ENCODE measurements at places on chromosomes 7 and 10.

GRCh38 chr10:117342641-117343040 lies 32.6 kb downstream of the PDZD8 start:
- DNase-seq = no peak

DNA sequence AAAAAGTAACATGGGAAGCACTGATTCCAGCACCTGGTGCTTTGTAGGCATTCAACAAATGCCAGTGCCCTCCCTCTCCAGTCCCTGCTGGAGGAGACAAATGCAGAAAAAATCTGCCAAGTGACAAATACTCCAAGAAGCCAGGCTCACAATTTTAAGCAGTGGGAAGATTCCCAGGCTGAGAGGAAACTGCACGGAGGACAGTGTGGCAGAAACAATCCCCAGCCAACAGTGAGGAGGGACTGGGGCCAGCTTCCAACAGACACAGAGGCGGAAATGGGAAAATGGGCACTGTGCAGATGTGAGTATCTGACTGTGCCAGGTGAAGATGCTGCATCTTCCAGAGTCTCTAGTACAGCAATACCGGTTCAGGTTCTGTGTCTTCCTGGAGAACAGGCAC lies 106.3 kb downstream of the SLIT1 start:
- no peak for DNase-seq

GRCh38 chr7:140010194-140010895 lies 52.4 kb downstream of the PARP12 start:
- DNase-seq = no peak

DNA sequence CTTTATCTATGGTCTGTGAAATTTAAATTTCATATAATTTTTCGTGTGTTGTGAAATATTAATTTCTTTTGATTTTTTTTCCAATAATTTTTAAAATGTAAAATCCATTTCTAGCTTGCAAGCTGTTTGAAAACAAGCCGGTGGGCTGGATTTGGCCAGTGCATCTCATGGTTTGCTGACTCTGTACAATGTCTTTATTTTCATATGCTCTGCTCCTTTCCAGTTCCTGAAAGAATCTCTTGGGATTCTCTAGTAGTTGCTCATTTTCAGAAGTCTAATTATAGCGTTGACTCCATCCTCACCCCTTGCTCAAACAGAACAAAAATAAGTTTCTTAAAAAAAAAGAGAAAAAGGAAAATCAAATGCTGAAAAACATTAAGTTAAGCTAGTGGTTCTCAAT lies 21.4 kb downstream of the UBN2 start:
- DNase-seq = no peak

GRCh38 chr7:29495653-29496052 lies 68.0 kb upstream of the PRR15 start:
- DNase-seq = no peak

- no peak for DNase-seq
Measured at GRCh38 chr10:4546500-4546899, 279.5 kb upstream of the AKR1E2 start.

DNA sequence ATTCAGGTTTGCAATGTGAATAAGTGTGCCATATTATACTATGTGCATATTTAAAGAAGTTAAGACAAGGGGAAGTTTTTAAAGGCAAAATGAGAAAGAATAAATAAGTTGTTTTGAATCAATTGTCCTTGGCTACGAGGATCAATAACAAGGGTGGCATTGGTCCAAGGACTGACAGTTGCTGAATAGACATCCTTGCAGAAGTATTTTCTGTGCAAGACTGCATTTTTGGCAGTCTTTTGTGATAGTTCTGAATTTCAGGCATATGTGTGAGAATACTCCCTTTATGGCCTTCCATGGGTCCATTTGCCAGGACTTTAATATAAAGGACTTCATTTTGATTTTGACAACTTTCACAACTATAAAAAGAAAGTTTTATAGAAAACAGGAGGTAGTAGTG lies 5.4 kb upstream of the LIPA start:
- DNase-seq = no peak

DNA sequence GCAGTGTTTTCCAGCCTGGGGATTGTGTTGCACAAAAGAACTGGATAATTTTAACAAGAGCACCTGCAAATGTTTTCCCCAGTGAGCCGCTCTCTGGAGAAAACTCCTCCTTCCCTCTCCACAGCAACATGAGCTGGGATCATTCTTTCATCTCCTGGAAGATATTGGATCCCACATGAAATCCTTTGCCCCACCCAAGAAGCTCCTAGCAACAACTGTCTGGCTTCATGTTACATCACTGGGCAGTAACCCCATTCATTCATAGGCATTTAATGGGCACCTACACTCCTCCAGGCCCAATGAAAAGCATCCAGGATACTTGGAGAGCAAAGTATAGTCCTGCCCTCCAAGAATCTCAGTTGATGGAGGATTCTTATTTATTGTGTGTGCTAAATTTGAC lies 27.2 kb downstream of the LSM5 start:
- DNase-seq = no peak

DNA sequence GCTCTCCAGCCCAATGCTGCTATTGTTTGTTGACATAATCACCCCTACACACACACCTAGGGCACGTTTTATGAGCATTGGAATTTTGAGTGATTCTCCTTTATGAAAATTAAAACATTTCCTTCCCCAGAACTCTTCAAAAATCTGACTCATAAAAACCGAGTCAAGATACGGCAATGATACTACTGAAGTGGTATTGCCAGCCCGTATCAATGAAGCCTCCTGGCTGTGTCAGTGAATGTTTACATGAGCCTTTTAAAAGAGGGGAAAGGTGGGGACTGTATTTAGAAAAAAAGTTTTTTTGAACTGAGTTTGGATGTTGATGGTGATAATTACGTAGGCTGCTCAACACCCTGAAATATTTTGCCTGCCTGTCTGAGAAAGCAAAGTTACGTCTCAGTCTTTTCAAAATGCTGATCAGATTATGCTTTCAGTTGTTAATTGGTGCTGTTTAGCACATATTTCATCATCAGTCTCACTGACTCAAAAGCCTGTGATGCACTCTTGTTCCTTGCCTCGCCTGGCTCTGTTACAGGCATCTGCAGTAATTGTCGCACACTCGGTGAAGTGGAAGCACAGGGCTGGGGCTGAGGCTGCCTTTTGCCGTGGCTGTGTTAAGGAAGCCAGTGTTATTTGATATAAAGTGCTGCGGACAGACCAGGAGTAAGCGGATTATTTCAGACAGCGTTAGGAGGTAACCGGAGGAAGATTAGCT lies 157.4 kb upstream of the TCF7L2 start:
- DNase-seq = no peak

GRCh38 chr10:18409599-18410397 lies 241.6 kb downstream of the NSUN6 start:
- no peak for DNase-seq

DNA sequence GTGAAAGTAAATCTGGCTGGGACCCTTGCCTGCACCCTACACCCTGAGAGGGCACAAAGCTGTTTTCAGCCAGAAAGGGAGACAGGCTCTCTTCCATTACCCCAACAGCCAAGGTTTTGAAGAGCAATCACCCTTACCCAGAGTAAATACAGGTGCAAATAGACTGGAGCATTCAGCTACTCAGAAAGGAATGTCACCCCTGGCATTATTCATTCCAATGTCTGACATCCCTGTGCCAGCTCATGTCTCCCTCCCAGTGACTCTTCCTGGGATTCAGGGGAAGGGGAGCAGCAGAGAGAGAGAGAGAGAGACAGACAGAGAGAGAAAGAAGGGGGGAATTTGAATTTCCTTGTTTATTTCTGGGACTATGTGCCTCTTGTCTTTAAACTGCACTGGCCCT lies 611.8 kb downstream of the SORCS3 start:
- no peak for DNase-seq

DNA sequence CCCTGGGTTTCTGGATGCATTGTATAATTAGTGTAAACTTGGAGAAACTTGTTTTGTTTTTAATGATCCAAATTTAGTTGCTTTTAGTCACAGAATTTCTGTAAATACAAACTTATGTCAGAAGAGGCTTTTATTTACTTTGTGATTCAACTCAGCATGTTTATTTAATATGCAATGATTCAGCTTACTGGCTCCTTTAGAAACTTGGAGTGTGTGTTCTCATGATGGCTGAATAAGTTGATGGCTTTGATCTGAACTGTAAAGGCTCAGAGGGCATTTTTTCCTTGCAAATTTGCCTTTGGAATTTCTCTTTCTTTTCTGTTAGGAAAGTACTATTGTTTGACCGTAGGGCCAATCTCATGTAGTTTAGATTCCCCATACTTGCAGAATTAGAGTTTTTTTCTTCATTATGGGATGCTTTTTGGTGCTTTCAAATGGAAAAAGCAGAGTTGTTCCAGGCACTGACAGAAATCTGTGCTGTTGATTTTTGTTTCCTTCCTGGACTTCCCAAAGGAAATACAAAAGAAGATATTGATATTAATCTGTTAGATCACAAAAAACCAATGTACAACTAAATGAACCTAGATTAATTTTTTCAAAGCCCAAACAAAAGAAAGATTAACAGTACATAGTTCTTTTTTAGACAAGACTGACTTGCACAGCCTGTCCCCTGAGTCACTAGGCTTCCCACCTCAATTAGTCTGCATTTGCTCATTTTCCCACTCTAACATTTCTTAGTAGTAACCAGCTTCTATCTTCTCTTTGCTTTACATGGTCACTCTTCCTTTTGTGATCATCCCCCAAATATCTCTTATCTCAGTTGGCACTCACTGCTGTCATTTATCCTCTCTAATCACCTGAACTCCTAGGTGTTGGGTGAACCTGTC lies 96.8 kb upstream of the AGR3 start:
- no peak for DNase-seq

- no peak for DNase-seq
Measured at GRCh38 chr7:140694592-140694991, 1.9 kb upstream of the NDUFB2 start.

- DNase-seq = no peak
Measured at GRCh38 chr10:129741978-129742741, 221.9 kb downstream of the EBF3 start.

DNA sequence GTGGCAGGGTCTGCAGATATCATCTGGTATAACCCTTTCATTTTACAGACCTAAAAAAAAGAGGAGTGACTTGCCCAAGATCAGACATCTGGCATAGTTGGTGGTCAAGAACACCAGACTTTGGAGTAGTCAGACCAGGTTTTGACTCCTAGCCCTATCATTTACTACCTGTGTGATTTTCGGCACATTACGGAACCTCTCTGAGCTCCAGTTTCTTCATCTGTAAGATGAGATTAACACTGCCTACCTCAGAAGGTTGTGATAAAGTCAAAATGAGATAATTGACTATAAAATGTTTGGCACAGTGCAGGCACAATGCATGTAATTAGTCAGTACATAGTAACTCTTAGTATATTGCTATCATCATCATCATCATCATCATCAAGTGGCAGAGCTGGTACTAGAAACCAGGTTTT lies 1.2 kb downstream of the STRIP2 start:
- no peak for DNase-seq

- no peak for DNase-seq
Measured at GRCh38 chr7:19982841-19983835, 209.7 kb upstream of the TMEM196 start.

DNA sequence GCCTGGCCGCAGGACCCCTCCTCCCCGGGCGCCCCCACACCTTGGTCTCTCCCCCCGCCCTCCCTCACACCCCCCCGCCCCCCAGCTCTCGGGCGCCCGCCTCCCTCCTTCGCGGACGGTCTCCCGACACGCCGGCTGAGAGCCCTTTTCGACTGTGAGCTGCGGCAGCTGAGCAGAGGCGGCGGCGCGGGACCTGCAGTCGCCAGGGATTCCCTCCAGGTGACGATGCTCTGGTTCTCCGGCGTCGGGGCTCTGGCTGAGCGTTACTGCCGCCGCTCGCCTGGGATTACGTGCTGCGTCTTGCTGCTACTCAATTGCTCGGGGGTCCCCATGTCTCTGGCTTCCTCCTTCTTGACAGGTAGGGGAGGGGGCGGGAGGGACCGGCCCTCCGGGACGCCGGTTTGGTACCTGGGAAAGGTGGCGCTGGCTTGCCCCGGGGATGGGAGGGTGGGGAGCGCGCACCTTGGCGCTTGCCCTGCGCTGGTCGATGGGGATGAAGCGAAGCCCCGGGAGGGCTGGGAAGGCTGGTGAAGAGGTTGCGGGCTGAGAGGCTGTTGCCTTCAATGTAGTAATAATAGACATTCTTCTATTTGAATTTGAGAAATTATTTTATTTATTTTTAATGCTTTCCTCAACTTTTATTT lies at the start of gene BMPER:
Gene BMPER (plus strand): TSS at position 151 of the 644 bp plus-strand sequence. CDS start 75 bp downstream, at position 226.
- DNase-seq = no peak

GRCh38 chr7:153320005-153320404 lies 560.5 kb downstream of the ACTR3B start:
- DNase-seq = no peak

- no peak for DNase-seq
Measured at GRCh38 chr7:87223666-87224065, 4.1 kb upstream of the TMEM243 start.

- peak; percentile 29 for DNase-seq
Measured at GRCh38 chr7:8018961-8019360, 50.4 kb downstream of the GLCCI1 start.

DNA sequence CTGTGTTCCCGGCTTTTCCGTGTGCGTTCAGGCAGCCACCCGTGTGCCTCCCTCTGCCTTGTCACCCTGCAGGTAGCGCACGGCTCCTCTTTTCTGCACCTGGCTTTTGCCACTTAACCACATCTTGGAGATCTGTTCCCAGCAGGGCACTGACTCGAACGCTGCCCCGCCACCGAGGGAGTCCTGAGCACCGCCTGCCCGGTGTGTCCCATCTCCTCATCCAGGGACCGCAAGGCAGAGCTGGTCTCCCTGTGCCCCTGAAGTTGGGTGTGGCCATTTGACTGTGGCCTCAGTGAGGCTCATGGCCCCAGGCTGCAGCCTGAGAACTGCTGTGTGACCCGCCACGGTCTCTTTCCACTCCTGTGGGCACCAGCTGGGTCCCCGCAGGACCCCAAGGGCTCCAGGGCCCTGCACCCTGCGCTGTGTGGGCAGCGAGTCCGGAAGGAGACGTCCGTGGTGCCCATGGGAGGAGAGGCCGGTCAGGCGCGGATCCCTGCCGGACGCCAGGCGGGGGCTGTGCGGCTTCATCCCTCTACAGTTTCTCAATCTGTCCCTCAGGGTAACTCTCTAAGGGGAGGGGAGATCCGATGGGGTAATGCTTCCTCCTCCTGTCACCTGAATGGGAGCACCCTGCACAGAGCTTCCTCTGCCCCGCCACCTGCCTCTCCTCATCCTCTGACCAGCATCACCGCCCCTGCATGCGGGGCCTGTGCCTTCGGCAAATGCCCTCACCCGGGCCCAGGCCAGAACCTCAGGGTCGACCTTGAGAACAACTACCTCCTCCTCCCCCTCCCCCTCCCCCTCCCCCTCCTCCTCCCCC lies 1.8 kb upstream of the INTS1 start:
- peak; percentile 52 for DNase-seq

GRCh38 chr7:7665031-7665430 lies 24.5 kb downstream of the UMAD1 start:
- DNase-seq = no peak

- no peak for DNase-seq
Measured at GRCh38 chr7:134069187-134069586, 58.0 kb upstream of the LRGUK start.

GRCh38 chr7:104664648-104665047 lies 336.2 kb downstream of the LHFPL3 start:
- DNase-seq = no peak

GRCh38 chr7:135975166-135975565 lies 2.0 kb downstream of the MTPN start:
- no peak for DNase-seq

All from GM06990 (cell line).